ENCODE measurements at places on chromosomes 13 and 19.
A peak's percentile ranks its signal among the peaks of the same experiment; 100 is the strongest.

DNA sequence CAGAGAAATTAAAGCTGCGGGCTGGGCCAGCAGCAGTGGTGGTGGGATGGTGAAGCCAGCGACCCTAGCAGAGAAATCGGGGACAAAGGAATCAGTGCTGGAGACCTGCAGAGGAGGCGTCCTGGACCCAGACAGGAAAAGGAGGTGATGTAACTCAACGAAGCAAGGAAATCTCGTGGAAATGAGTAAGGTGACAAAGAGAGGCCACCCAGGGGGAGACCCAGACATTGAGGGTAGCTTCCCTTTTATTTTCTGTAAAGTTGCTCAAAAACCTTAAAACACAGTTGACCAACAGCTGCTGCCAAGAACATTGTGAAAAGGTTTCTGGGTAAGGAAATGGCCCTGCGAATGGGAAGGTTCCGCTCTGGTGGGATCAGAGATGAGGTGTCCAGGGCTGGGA, 13.3 kb upstream of the RETN start:
- DNase-seq, result no peak

GRCh38 chr19:41933693-41934426, 5.6 kb upstream of the ERFL start:
- no peak for DNase-seq

DNA sequence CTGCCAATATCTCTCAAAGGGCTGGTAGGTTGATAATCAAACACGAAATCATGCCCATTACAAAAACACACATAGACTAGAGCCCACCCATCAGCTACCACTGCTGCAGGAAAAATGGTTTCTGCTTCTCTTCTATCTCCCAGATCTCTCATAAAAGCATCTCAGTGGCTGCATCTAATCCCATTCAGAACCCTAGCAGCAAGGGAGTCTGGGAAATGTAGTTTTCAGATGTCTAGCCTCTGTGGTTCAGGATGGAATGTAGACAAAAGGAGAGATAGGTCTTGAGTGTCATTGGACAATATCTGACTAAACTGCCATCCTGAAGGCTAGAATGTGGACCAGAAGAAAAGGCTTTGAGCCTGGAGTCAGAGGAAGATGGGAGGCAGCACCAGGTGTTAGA, 32.1 kb downstream of the RDH8 start:
- DNase-seq, result no peak

DNA sequence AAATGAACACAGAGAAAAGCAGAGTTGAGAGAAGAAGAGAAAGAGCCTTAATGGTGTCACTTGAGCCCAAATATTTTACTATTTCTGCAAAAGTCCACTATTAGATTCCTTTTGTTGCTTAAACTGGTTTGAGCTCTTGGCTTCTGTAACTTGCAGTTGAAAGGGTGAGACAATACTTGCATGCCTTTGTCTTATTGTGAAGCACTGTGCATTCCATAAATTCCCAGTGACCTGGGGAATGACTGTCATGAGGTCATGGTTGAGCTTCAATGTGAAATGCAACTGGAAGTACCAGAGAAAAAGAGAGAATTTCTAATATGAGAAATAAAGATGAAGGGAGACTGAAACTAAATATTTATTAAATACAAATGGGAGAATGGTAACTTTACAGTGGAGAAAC, 310.9 kb downstream of the TDRD3 start:
- no peak for DNase-seq

DNA sequence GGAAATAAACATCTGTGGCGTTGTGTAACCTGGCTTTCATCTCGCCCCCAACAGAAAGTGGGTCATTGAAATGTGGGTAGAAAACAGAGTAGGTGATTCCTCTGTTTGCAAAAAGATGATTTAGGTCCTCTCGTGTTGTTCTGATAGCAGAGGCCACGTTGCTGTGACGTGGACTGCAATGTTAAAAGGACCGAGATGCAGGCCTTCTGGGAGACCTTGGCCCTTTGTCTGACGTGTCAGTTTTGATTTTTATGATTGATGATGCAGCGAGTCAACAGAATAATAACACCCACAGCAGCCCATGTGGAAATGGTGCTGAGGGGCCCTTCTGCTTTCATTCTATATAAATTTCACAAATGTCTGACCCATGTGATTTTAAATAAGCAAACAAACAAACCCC, 68.9 kb downstream of the FGF9 start:
- DNase-seq, result no peak

DNA sequence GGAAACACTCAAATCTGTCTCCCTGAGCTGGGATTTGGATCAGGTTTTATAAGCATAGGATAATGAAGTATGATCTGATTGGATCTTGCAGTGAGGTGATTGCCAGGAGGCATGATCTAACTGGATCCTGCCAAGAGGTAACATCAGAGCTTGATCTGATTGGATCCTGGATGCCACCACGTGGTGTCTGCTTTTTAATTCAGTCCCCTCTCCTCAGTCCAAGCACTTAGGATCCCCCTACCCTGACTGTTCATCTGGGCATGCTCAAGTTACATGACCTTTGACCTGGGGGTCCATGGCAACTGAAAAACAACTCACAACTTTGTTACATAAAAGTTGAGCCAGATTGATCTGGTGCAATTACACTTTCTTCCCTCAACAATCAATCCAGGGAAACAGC, 47.5 kb upstream of the LSM14A start:
- no peak for DNase-seq

- no peak for DNase-seq
Observed at GRCh38 chr13:98486412-98486811, 90.5 kb downstream of the STK24 start.

DNA sequence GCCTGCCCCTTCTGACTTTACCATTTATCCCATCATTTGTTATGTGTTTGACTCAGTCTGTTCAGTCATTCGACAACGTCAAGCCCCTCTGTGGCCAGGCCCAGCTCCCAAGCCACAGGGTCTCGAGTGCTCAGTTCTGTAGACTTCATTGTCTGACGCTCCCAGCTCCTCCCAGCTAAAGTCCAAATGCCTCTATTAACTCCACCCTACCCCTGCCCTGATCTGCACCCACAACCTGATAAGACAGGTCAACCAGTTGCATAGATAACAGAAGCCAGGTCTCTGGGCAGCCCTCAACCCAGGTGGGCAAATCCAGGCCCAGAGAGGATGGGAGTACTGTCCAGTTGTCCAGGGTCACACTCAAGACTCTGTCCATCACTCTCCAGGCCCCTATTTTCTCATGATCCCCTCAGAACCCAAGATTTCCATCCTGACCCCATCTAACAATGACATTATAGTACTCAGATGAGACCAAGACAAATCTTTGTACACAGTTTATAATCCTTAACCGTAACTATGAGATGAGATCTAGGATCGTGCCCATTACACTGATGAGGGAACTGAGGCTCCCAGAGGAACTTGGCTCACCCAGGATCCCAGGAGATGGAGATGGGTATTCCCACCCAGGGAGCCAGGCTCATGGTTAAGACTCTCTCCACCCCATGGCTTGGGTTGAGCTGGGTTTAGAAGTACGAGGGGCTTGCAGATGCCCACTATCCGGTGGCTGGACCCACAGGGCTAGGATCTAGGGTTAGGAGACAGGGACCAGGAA, 1.1 kb downstream of the TM6SF2 start:
- no peak for DNase-seq

DNA sequence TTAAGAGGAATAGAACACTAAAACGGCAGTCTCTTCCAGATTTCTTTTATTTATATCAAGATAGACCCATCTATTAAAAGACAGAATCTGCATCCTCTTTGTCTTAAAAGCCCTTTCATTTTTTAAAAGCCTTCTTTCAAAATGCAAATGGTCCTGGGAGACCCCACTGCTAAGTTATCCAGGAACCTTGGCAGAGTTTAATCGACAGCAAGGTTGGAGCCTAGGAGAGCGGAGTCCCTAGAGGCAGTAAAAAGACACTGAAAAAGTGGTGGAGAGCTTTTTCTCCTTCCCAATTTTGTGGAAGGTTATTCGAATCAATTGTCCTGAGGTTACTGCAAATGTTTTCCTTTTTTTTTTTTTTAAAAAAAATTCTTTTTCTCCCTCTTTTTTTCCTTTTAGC, 294.7 kb downstream of the NALCN start:
- no peak for DNase-seq

GRCh38 chr13:98450539-98451111, 126.3 kb downstream of the STK24 start:
- DNase-seq, result no peak

- no peak for DNase-seq
Observed at GRCh38 chr13:60351326-60351725, 45.7 kb upstream of the TDRD3 start.

GRCh38 chr19:44777715-44778347, at the start of gene CBLC:
TSS of gene CBLC (plus strand) at chr19:44777890. CDS start at chr19:44777932, 42 bp downstream.
- no peak for DNase-seq

- DNase-seq, result peak; percentile 7
Observed at GRCh38 chr13:28313579-28313978, 175.2 kb downstream of the PAN3 start.

DNA sequence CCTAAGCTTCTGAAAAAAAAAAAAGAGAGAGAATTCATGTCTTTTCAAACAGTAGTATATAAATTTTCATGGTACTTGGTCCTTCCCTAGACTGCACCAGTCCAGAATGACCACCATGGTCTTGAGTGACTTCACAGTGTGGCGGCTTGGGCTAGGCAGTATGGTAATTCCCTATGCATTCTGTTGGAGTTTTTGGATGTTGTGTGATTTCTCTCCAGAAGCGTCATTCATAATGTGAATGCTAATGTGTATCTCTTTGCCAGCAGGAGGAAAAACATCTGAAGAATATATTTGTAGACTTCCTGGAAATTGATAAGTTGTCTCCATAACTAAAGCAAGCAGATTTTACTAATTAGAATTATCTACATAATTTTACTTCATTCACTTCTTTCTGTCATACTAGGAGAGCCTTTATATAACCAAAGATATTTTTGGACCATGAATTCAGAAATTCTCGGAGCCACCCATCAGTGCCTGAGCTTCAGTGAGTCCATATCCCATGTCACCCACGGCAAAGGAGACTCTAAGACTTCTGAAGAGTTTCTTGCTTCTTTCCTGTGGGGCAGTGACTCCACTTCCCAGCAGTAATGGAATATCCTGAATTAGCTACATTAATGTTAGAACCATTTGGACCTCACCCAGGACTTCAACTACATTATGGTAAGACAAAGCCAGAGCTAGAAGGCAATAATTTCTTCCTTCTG, 8.4 kb downstream of the STARD13 start:
- no peak for DNase-seq

GRCh38 chr19:42419309-42419708, 7.9 kb downstream of the LIPE start:
- no peak for DNase-seq

DNA sequence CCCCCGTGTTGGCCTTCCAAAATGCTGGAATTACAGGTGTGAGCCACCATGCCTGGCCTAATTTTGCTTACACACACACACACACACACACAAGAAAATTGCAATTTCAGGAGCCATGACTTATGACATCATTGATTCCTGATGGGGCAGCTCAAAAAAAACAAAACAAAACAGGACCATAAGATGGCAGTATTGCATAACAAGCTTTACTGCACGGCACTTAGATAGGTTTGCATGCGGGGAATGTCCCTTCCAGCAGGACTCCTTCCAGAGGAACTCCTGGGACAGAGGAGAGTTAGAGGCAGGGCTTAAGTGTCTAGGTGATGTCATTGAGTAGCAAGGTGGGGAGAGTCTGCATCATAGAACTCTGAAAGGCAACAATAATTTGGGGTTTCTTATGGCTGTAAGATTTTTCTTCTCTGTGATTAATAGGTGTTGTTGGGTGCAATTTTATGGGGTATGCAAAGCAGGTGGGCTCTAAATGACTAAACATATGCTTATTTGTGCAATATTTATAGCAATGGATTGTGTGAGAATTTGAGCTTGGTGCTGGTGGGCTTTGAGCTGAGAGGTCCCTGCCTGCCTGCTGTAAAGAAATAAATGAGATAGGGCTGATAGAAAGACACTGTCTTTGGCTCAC, 9.0 kb upstream of the ACSBG2 start:
- no peak for DNase-seq

- no peak for DNase-seq
Observed at GRCh38 chr13:32491028-32491427, 47.6 kb downstream of the N4BP2L2 start.

DNA sequence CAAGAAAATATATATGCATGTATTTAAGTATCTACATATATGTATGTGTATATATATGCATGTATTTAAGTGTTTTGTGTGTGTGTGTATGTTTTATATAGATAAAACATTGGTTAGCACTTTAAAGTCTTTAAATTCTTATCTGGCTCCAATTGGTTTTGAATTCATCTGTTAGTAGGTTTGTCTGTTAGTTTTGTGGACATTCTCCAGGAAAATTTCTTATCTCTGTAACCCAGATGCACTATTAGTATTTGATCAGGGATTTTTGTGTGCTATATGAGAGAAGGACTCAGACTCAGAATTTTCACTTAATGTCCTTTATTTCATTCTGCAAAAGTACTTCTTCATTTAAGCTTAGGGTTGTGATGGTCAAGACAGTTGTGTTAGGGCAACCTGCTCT, 103.1 kb downstream of the ITGBL1 start:
- DNase-seq, result no peak

GRCh38 chr13:66853564-66853963, 376.6 kb downstream of the PCDH9 start:
- no peak for DNase-seq

DNA sequence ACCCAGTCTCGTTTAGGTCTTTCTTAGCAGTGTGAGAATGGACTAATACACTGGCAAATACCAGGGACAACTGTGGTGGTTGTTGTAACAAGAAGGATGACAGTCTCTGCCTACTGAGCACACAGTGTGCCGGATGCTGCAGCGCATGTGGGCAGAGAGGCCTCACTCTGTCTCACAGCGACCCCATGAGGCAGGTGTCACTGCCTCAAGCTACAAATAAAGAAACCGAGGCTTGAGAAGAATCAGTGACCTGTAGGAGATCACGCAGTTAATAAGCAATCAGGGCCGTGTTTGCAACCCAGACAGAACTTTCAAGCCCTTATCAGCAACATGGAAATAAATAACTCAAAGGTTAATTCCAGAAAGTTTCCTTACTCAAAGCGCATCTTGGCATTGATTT, 40.5 kb upstream of the GAS6 start:
- peak; percentile 41 for DNase-seq

DNA sequence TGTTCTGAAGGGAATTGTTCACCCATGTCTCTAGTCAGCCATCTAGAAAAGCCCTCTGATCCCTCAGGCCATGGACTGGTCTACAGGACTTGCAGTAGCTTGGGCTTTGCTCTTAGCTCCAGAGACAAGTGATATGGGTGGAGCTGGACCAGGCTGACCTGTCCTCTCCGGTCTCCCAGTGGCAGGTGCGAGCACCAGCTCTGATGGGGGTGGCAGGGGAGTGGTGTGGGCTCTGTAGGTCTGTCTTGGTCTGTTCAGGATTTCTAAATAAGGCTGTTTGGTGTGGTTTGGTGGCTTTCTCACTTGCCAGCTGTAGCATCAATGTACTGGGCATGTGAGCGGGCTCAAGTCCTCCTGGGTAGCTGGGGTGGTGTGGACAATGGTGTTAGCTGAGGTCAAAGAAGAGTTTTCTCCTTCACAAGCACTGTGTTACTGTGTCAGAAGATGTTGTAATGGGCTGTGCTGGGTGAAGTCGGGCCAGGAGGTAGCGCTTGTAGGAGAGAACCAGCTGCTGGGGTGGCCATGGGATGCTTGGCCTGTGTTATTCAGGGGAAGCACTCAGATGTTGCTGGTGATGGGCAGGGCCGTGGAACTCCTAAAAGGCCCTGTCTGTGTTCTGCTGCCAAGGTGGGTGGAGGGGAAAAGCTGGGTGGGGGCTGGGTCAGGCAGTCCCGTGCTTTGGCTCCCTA, 16.9 kb downstream of the GPC6 start:
- DNase-seq, result no peak

Measured in activated CD4-positive, alpha-beta T cell treated with anti-CD3 and anti-CD28 coated beads, Interleukin-2, amount 50 U/mL, for 48 hours (primary cell).